Ovary (tissue), 10 donors: ENCODE measurements at places on chromosomes 13 and 19. TPM values are rescaled to one million over a fixed set of nuclear protein-coding genes. Genes with fewer than 3 reads are reported as not detected.

The ADGRE3 gene
- total RNA-seq = not detected

- H3K4me1 ChIP-seq = no peaks in the 10 kb centered on the region
- no peak overlapping the region for H3K27ac ChIP-seq
- no peaks in the 10 kb centered on the region for H3K36me3 ChIP-seq
- no peaks in the 10 kb centered on the region for H3K27me3 ChIP-seq
- H3K4me3 ChIP-seq = no peak overlapping the region
Measured at GRCh38 chr19:15740785-15741184, 3.0 kb downstream of the OR10H3 start.

The LGALS7 gene
- not detected for total RNA-seq

GRCh38 chr19:33194886-33195644, 935 bp downstream of the LRP3 start:
- peaks cover 10% of the 10 kb centered on the region for H3K4me1 ChIP-seq
- no peaks in the 10 kb centered on the region for H3K36me3 ChIP-seq
- DNase-seq = peak; percentile 81
- H3K27me3 ChIP-seq = no peaks in the 10 kb centered on the region

DNA sequence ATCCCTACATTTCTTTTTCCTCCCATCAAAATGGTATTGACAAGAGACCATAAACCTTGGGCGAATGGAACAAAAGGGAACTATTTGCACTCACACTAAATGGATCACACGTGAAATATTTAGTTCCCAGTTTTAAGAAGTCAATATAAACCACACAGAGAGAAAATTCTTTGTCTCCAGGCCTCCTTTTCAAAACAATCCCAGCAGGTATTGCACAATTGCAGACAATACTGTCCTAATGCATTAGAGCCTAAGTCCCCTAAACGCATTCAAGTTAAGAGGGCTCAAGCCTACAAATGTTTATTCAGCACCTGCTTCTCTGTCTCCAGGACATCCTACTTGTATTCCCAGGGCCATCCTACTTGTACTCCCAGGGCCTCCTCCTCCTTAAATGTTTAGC, 1.3 kb upstream of the B3GLCT start:
- H3K27ac ChIP-seq = no peak overlapping the region
- H3K27me3 ChIP-seq = no peaks in the 10 kb centered on the region
- H3K4me3 ChIP-seq = no peak overlapping the region
- peaks cover 4% of the 10 kb centered on the region for H3K4me1 ChIP-seq

The C19orf81 gene
- not detected for total RNA-seq

DNA sequence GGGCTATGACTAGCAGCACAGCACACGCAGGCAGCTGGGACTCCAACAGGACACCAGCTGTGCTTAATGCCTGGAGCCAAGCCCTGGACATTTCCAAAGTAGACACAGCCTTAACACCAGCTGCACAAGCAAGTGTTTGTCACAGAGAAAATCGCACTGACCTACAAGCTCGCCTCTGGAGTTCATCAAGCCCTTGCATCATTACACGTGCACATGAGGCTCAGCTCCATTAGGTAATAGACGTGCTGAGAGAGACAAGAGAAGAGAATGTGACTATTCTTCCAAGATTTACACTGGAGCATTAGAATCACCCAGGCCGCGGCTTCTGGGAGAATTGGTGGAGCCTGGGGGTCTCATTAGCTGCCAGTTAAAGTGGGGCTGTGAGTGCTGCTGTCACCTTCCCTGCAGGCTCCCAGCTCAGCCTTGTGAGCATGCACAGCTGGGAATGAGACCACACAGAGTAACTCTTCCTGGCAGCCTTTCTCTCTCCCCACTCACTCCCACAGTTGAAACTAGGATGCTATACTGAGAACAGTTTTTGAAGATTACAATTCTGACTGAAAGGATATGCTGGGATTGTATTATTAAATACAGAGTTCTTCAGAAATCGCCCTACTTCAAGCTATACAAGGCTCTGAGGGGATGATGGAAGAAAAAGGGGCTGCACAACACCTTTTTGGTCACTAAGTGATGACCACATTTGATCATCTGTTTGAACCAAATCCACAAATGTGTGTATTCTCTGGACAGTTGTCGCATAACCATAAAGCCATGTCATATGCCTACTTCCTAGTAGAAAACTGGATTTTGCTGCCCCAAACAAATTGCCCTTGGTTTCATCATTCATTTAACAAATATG, 10.5 kb downstream of the STOML3 start:
- H3K27ac ChIP-seq = no peak overlapping the region
- H3K27me3 ChIP-seq = no peaks in the 10 kb centered on the region
- H3K4me3 ChIP-seq = no peak overlapping the region
- peaks cover 2% of the 10 kb centered on the region for H3K4me1 ChIP-seq
- H3K36me3 ChIP-seq = no peaks in the 10 kb centered on the region

DNA sequence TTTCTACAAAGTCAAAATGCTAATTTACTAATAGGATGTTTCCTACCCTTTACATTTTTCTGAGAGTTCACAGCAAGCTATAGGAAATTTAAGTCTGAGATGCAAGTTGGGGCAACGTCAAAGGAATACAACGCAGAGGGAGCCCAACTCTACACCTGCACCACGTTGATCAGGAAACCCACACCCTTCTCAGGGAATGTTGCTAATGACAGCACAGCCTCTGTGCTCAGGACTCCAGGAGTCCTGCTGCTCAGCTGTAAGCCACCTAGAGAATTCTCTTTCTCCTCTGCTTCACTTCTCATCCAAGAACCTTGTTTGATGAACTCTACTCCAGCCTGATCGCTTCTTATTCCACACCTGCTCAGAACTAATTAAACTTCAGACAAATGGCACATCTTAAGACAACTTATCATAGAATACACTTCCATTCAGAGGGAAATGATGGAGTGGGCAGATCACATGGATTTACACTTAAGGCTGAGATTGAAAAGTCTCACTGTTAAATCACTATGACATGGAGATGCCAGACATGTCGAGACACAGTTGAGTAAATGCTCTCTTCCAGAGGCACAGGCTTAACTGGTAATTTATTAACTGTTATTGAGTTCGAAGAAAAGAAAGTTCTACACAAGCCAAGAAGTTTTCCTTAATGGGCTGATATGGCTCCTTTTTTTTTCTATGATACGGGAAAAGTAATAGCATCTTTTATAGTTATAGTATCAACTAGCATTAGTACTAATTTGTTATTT, 811.6 kb upstream of the ARGLU1 start:
- no peak overlapping the region for H3K27ac ChIP-seq
- DNase-seq = no peak
- no peaks in the 10 kb centered on the region for H3K4me1 ChIP-seq
- H3K36me3 ChIP-seq = no peaks in the 10 kb centered on the region
- H3K4me3 ChIP-seq = no peak overlapping the region

DNA sequence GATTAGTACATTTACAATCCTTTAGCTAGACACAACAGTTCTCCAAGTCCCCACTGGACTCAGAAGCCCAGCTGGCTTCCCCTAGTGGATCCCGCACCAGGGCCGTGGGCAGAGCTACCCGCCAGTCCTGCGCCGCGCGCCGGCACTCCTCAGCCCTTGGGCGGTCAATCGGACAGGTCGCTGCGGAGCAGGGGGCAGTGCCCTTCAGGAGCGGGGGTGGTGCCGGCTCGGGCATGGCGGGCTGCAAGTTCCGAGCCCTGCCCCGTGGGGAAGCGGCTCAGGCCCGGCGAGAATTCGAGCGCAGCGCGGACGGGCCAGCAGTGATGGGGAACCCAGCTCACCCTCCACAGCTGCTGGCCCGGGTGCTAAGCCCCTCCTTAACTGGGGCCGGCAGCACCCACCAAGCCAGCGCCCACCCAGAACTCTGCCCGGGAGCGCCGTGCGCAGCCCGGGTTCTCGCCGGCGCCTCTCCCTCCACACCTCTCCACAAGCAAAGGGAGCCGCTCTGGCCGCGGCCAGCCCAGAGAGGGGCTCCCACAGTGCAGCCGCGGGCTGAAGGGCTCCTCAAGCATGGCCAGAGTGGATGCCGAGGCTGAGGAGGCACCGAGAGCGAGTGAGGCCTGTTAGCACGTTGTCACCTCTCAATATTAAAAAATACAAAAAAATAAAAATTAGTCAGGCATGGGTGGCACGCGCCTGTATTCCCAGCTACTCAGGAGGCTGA, 12.9 kb downstream of the EBPL start:
- no peak overlapping the region for H3K4me3 ChIP-seq
- no peaks in the 10 kb centered on the region for H3K36me3 ChIP-seq
- no peaks in the 10 kb centered on the region for H3K4me1 ChIP-seq
- H3K27me3 ChIP-seq = no peaks in the 10 kb centered on the region
- no peak for DNase-seq

- no peak for DNase-seq
- no peak overlapping the region for H3K4me3 ChIP-seq
- no peaks in the 10 kb centered on the region for H3K36me3 ChIP-seq
Measured at GRCh38 chr13:80552851-80553440, 212.0 kb upstream of the SPRY2 start.

The USF2 gene
- total RNA-seq = 105 TPM

DNA sequence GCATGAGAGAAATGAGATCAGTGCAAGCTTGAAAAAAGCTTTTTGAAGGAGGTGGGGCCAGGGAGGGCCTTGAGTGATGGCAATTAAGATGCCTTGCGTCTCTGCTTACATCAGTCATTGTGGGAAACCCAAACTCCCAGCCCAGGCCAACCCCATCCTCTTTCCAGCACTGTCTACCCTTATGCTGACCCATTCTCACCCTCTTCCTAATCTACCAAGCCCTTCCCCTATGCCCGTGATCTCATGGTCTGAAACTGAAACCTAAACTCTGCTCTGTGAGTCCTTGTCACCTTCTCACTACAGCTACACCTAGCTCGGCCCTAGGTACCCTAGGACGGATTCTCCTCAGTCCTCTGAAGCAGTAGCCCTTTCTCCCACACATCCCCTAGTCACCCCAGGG, 36.0 kb upstream of the SERP2 start:
- no peaks in the 10 kb centered on the region for H3K36me3 ChIP-seq
- H3K27ac ChIP-seq = no peak overlapping the region
- H3K4me3 ChIP-seq = no peak overlapping the region
- H3K27me3 ChIP-seq = no peaks in the 10 kb centered on the region

DNA sequence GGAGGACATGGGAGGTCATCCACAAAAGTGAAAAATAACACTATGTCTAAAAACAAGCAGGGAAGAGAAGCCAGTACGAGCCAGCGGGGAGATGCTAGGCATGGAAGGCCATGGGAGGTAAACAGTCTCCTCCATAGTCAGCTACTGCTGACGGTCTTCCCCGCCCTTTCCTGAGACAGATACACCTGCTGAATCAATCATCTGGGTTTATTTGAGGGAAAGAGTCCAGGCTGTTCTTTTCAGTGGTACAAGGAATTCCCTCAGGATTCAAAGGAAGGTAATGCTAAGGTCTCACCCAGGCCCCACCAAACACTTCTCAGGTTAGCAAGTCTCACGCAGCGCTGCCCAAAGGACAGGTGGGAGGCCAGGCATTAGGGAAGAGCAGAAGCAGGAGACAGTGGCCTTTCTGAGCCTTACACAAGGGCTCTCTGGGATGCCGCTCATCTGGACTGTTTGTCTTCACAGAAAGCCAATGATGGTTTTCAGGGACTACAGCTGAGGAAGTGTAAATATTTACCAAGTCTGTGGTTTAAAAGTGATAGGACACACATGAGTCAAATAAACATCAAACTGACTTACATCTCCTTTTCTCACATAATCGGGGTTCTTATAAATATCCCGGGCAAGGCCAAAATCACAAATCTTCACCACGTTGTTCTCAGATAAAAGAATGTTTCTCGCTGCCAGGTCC, 173.9 kb downstream of the FLT1 start:
- H3K4me3 ChIP-seq = no peak overlapping the region
- no peak overlapping the region for H3K27ac ChIP-seq
- no peaks in the 10 kb centered on the region for H3K36me3 ChIP-seq
- no peaks in the 10 kb centered on the region for H3K27me3 ChIP-seq
- no peaks in the 10 kb centered on the region for H3K4me1 ChIP-seq

The MATK gene
- total RNA-seq = 0.53 TPM

The FAM174C gene
- 21.7 TPM for total RNA-seq

GRCh38 chr19:670609-671075, 5.5 kb upstream of the FSTL3 start:
- H3K27me3 ChIP-seq = no peaks in the 10 kb centered on the region
- peaks cover 9% of the 10 kb centered on the region for H3K4me1 ChIP-seq
- H3K4me3 ChIP-seq = no peak overlapping the region
- DNase-seq = no peak
- no peaks in the 10 kb centered on the region for H3K36me3 ChIP-seq

- no peaks in the 10 kb centered on the region for H3K27me3 ChIP-seq
- DNase-seq = no peak
- no peaks in the 10 kb centered on the region for H3K36me3 ChIP-seq
- no peak overlapping the region for H3K4me3 ChIP-seq
Measured at GRCh38 chr19:6352381-6353165, 8.8 kb upstream of the CLPP start.

- H3K27me3 ChIP-seq = no peaks in the 10 kb centered on the region
- H3K27ac ChIP-seq = peak overlapping the region; percentile 53
- H3K4me1 ChIP-seq = peaks cover 16% of the 10 kb centered on the region
- no peaks in the 10 kb centered on the region for H3K36me3 ChIP-seq
Measured at GRCh38 chr19:1942078-1942933, 1.3 kb downstream of the CSNK1G2 start.

DNA sequence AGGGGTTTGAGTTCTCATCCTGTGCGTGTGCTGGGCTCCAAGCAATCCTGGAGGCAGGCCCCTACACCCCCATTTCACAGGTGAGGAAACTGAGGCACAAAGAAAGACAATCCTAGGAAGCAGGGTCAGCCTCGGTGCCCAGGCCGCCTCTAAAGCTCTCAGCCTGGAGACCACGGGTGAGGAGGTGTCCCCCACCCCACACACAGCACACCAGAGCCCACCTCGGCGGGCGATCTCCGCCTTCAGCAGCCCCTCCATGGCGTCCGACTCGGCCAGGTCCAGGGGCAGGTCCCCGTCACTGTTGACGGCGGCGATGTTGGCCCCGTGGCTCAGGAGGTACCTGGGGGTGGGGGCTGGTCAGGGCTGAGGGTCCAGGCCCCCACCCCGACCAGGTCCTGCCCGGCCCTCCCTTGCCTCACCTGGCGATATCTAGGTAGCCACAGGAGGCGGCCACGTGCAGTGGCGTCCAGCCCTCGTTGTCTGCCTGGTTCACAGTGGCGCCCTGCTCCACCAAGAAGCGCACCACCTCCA, 5.1 kb downstream of the PPP1R12C start:
- peak overlapping the region; percentile 84 for H3K27ac ChIP-seq
- no peak for DNase-seq
- no peaks in the 10 kb centered on the region for H3K36me3 ChIP-seq

DNA sequence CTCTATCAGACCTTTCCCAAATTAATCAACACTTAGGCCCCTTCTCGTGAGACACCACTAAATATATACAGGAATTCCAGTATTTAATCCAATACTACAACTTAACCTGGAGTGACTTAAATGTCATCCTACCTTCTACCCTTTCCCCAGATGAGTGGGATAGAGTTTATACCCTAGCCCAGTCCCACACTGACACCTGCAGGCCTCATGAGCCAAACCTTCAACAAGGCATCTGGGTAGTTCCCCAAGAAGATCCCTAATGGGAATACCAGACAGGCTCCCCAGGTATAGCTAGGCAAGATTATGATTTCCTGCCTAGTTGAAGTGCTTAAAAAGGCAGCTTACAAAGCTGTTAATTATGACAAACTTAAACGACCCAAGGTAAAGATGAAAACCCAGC, 15.9 kb downstream of the ZNF83 start:
- H3K36me3 ChIP-seq = no peaks in the 10 kb centered on the region
- no peaks in the 10 kb centered on the region for H3K4me1 ChIP-seq
- no peak for DNase-seq
- no peak overlapping the region for H3K4me3 ChIP-seq
